Breast epithelium (tissue), 4 donors: ENCODE measurements at places on chromosomes 11 and 22. TPM values are rescaled to one million over a fixed set of nuclear protein-coding genes. Genes with fewer than 3 reads are reported as not detected.

DNA sequence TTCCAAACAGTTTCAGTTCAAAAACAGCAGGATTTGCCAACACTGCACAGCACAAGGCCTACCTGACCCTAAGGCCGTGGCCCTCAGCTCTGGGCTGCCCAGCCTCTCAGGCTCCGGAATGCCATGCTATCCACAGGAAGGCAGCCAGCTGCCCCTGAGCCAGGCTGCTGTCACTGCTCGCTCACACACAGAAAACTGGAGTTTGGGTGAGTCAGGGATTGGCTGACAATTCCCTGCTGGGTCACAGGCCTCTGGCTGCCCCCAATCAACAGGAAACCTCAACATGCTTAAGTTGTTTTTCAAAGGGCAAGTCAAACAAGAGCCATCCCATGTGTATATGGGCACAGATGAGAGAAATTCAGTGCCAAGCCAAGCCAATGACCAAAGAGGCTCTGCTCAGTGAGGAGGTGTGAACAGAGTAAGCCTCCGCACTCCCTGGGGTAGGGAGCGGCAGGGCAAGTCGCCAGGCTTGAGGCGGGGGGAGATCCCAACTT lies 50.2 kb downstream of the RPL27A start:
- no peaks in the 10 kb centered on the region for H3K36me3 ChIP-seq
- peak overlapping the region; percentile 24 for H3K4me3 ChIP-seq
- no peaks in the 10 kb centered on the region for H3K27me3 ChIP-seq
- peaks cover 5% of the 10 kb centered on the region for H3K4me1 ChIP-seq
- H3K27ac ChIP-seq, result peak overlapping the region; percentile 87

GRCh38 chr22:19959043-19959586 lies 17.5 kb upstream of the TXNRD2 start:
- no peaks in the 10 kb centered on the region for H3K27me3 ChIP-seq
- H3K36me3 ChIP-seq, result no peaks in the 10 kb centered on the region

DNA sequence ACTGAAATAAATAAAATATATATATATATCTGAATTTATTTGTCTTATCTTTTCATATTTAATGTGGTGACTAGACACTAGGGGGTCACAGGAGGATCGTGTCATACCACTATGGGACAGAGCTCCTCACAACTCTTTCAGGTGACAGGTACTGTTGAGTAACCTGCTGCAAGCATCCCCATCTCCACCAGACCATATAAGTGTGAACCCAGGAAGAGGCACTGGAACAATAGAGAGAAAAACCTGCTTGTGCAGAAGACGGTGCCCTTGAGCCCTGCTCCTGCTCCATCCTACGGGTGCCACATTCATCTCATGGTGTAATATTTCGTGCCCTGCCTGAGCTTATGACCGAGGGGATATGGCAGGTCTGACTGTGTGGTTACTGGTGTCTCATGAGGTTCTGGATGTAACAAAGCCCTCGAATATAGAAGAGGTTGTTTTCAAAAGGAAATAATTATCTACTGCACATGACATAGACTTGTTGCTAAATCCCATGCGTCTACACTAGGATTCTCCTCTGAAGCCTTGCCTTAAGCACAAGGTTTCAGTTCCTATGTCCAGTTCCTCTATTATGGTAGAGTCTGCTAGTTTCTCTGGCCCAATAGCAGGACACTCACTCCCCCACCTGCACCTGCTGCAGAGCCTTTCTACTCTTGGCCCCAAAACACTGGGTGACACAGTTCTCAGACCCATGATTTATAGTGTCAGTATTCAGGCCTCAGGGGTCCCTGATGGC lies 70.4 kb downstream of the GGTLC2 start:
- H3K4me3 ChIP-seq, result no peak overlapping the region
- H3K27me3 ChIP-seq, result no peaks in the 10 kb centered on the region
- DNase-seq, result no peak
- no peaks in the 10 kb centered on the region for H3K36me3 ChIP-seq
- no peaks in the 10 kb centered on the region for H3K4me1 ChIP-seq

DNA sequence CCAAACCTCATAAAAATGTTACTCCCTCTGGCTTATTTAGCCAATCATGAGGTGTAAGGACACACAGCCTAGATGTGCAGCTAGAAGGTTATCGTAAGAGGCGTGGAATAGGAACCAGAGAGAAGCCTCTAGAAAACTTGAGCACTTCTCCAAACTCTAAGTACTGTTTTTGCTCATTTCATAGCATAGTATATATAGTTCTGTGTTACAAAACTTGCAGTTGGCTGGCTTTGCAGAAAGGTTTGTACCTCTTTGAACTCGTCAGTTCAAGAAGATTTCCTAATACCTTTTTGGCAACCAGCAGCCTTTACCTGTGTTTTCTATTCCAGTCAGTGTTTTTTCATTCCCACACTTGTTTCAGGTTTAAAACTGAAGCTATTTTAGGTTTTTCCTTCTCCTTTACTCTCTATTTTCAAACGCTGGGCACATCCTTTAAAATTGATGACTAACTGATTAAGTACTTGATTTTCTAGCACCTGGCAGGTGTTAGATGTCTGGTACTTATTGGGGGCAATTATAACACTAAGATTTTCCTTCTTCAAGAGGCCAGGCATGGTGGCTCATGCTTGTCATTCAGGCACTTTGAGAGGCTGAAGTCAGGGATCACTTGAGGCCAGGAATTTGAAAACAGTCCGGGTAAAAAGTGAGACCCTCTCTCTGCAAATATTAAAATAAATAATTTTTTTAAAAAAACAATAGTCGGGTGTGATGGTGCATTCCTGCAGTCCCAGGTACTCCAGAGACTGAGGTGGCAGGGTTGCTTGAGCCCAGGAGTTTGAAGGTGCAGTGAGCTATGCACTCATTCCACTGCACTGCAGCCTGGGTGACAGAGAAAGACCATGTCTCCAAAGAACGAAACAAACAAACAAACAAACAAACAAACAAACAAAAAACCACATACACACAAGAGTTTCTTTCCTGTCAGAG lies 125.2 kb downstream of the LRRC4C start:
- no peak overlapping the region for H3K27ac ChIP-seq
- no peak for DNase-seq
- H3K4me1 ChIP-seq, result no peaks in the 10 kb centered on the region
- no peaks in the 10 kb centered on the region for H3K27me3 ChIP-seq

DNA sequence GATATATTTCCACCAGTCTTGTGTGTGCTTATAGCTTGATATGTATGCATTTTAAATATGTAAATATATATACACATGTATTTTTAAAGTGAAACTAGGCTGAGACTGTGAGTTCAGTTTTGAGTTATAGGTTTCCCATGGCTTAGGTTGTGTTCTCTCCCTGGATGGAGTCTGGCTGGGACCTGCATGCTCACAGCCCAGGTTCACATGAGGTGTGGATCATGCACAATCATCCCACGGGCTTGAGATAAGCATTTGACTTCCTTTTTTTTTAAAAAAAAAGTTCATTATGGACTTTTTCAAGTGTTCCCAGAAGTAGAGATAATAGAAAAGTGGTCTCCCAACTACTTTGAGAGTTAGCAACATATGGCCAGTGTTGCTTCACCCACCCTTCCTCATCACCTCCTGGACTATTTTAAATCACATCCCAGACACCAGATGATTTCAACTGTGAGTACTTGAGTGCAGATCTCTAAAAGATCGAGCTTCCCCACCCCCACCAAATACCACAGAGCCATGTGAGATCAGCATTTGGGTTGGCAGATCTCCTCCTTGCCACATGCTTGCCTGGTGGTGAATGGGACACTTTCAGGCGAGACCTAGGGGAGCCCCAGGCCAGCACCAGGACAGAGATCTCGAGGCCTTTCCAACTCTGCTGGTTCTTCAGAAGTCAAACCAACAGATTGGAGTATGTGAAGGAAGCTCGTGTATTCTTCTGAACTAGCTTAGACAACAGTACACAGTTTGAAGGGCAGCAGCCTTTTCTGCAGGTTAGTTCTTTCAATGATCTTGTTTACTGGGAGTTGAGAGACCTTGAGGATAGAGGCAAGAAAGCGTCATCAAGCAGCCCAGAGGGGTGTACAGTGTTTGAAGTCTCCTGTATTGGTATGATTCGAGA lies 15.9 kb downstream of the MED15 start:
- no peak overlapping the region for H3K4me3 ChIP-seq
- H3K36me3 ChIP-seq, result no peaks in the 10 kb centered on the region
- no peaks in the 10 kb centered on the region for H3K4me1 ChIP-seq
- peak overlapping the region; percentile 36 for H3K27ac ChIP-seq

GRCh38 chr11:127006311-127006710 lies 5.7 kb upstream of the KIRREL3 start:
- peaks cover 6% of the 10 kb centered on the region for H3K27me3 ChIP-seq
- DNase-seq, result no peak
- H3K4me3 ChIP-seq, result no peak overlapping the region
- H3K36me3 ChIP-seq, result no peaks in the 10 kb centered on the region

DNA sequence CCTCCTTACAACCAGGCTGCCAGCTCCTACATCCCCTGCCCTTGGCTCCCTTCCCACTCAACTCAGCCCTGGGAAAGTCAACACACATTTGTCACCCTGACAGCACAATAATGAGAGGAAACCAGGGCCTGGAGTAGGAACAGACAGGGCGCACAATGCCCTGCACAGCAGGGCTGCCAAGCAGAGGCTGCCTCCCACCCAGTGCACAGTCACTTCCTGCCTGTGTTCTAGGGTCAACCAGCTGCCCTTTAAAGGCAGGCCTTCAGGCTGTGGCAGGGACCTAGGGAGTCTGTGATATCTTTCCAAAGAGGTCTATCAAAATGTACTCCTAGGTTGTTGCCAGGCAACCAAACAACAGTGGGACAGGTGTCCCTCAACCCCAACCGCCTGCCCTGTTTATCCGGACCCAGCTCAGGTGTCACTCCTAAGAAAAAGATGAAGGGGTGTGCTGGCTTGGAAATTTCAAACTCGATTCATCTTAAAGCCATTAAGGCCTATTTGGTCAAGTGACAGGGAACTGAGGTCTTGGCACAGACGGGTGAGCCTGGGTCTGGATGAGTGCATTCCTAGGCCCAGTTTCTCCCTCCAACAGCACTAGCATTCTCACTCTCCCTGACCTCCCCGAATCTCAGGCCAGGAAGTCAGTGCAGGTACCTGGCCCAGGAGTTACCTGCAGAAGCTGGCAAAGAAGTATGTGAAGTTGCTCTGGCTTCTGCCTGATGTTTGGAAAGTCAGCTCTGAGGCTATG lies 110.3 kb upstream of the PITPNB start:
- H3K27me3 ChIP-seq, result no peaks in the 10 kb centered on the region
- H3K4me3 ChIP-seq, result no peak overlapping the region
- peaks cover 27% of the 10 kb centered on the region for H3K4me1 ChIP-seq
- no peaks in the 10 kb centered on the region for H3K36me3 ChIP-seq
- DNase-seq, result peak; percentile 65
- H3K27ac ChIP-seq, result peak overlapping the region; percentile 88

GRCh38 chr11:35483131-35483820 lies 42.1 kb downstream of the PAMR1 start:
- no peak overlapping the region for H3K27ac ChIP-seq
- no peak for DNase-seq
- H3K27me3 ChIP-seq, result no peaks in the 10 kb centered on the region

CALCA gene
- total RNA-seq, result not detected

GGTLC2 gene
- not detected for total RNA-seq

GAL3ST3 gene
- not detected for total RNA-seq

MS4A15 gene
- total RNA-seq, result not detected
